ENCODE measurements at places on chromosomes 1 and 21.

- no peak for DNase-seq
These were observed 47.8 kb downstream of the PTPN14 start for GRCh38 chr1:214503553-214503952.

DNA sequence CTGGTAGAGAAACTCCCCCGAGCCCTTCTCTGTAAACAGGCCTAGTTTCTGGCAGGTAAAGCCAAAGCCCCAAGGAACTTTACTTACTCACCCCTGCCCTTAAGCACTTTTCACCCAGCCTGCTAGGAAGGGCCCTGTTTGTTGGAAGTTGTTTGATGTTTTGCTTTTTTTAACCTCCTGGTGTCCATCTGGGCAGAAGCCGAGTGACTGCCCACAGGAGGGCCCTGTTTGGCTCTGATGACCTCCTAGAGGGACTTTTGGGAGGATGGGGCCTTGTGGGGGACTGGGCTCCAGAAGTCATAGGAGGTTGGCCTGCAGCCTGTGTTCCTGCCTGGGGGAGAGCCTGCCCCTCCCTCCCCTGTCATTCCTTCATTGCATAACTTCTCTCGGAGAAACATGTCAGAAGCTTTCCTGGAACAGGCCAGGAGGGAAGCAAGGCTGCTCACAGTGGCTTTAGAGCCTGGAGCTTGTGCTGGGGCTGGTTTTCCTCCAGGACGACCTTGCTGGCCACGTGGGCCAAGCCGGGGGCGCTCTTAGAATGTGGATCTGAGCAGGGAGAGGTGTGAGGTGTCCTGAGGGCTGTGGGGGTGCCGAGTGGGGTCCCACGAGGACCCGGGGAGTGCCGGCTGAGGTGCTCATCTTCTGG lies 33.9 kb downstream of the COQ8A start:
- DNase-seq, result no peak

- DNase-seq, result no peak
These were observed 1326.3 kb downstream of the BRINP3 start for GRCh38 chr1:189151361-189151760.

DNA sequence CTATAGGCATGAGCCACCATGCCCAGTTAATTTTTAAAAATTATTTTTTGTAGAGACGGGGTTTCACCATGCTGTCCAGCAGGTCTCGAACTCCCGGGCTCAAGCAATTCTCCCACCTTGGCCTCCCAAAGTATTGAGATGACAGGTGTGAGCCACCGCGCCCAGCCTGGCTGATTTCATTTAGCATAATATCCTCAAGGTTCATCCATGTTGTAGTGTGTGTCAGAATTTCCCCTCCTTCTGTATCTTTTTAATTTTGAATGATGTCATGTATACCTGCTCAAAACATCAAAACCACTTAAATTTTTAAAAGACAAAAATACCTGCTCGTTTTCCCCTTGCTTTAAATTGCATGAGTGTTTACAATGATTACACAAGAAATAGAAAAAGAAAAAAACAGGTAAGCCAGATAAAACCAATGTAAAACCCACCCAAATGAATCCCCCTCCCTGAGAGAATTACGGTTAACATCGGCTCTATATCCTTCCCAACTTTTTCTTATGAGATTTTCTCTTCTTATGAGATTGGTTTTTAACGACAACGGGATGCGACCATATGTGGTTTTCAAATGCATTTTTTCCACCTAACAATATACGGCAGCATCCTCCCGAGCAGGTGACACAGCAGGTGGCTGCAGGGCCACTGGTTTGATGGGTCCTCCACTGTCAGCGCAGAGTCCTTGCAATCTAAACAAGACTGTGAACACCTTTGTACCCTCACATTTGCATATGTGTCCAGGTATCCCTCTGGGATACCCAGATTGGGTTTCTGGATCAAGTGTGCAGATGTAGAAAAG lies 22.1 kb downstream of the IFFO2 start:
- DNase-seq, result no peak

DNA sequence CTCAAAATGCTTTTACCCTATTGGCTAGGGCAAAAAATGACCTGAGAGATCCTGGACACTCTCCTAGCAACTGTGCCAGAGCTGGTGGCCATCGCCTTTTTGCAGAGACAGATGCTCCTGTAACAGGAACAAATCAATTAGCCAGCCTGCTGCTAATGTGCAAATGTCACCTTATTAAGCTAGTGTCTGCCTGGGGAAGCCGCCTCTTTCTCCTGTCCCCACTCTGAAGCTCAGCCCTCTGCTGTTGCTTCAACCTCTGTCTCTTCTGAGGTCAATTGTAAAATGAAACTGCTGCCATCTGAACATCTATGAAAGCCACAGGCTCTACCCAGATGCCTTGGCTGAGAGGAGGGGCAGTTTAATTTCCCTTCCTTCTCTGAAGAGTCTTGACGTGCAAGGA lies 85.5 kb upstream of the CACNA1E start:
- DNase-seq, result no peak

Measured in hypothalamus (tissue), 51 donors.